Kasumi-1 (cell line): ENCODE measurements at places on chromosomes 5 and 9.

DNA sequence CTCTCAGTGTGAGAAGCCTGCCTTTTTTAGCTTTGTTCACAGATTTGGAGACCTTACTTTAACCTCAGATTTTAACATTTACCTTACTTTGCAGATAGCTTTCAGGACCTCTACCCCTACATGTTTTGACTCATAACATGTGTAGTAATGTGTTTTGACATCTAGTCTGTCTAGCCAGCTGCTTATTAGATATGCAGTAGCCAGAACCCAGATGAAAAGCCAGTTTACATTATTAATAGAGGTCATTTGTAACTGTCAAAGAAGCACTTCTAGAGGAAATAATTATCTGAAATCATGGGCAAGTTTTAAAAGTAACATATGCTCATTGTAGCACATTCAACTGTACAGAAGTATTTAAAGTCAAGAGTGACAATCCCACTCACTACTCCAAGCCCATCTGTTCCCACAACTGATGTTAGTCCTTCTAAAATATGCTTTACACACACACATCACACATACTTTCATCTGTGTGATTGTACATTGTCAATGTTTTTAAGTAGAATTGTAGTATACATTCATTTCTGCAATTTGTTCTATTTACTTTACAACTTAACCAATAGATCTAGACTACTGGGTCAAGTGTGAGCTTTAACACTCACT, 71.8 kb upstream of the NIPAL4 start:
- no peak for DNase-seq

GRCh38 chr9:6229619-6230018, 14.0 kb downstream of the IL33 start:
- DNase-seq = no peak

GRCh38 chr5:59506285-59506877, 387.1 kb downstream of the PDE4D start:
- peak; percentile 71 for DNase-seq

DNA sequence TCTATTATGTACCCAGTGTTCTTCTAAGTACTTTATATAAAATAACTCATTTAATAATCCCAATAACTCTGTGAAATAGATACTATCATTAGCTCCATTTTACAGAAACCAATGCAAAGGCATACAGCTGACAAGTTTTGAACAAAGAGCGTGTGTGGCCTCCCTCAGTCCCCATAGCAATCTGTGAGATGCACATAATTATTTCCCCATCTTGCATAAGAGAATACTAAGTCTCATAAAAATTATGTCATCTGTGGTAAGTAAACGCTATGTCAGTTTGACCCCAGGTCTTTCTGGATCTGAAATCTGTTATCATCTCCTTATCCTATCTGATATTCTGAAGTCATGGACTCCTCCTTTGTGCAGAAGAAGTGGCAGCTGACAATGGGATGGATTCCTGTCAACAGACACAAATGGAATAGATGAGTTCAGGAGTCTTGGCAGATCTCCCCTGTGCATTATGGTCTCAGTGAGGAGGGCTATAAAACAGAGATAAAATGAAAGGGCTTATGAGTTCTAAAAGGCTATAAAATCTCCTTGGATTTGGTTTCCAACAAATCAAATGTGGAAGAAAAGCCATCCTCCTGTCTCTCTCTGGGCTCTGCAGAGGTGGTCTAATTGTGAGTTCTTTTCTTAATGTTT, 162.5 kb upstream of the TLE4 start:
- no peak for DNase-seq

- DNase-seq = no peak
Measured at GRCh38 chr9:109775516-109775915, 4.5 kb upstream of the PALM2AKAP2 start.

DNA sequence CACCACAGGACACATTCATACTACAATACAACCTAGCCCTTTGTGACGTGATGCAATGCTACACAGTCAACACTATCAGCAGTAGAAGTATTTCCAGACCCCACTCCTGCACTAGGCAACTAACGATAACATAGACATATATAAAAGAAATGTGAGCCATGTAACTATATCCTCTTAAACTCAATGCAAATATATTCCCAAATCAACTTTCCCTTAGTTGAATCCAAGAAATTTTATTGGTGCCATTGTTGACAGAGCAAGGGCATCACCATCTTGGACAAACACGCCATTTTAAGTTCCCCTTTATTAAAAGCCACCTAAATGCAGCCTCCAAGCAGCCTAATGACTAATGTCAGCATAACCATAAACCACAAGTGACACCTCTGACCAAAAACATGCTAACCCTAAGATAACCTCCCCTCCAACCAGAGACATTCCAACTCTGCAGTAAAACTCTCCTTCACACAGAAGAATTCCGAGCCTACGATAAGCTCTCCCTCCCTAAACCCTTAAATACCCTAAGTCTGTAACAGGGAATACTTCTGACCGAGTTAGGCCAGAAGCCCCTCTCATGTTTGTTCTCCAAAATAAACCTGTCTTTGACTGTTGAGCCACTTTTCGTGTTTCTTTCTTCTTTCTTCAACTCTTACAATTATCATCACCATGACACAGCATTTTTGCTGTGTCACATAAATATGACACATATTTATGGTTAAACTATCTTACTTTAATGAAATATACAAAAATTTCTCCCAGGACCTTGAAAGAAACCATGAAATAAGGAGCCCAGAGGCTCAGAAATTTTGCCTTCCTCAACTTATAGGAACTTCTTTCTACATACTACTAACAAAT, 1497.8 kb downstream of the EFNA5 start:
- DNase-seq = no peak

DNA sequence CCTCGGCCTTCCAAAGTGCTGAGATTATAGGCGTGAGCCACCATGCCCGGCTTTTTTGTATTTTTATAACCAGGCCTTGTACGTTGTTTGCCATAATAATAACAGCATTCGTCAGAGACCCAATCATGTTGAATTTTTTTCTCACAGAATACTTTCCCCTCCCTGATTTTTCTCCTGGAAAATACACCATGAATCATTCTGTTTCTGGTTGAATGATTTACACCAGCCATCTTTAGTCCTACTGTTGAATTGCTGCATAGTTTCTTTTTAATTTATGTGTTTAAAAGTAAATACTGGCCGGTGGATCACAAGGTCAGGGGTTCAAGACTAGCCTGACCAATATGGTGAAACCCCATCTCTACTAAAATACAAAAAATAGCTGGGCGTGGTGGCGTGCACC, 3.5 kb downstream of the CNOT8 start:
- DNase-seq = no peak

DNA sequence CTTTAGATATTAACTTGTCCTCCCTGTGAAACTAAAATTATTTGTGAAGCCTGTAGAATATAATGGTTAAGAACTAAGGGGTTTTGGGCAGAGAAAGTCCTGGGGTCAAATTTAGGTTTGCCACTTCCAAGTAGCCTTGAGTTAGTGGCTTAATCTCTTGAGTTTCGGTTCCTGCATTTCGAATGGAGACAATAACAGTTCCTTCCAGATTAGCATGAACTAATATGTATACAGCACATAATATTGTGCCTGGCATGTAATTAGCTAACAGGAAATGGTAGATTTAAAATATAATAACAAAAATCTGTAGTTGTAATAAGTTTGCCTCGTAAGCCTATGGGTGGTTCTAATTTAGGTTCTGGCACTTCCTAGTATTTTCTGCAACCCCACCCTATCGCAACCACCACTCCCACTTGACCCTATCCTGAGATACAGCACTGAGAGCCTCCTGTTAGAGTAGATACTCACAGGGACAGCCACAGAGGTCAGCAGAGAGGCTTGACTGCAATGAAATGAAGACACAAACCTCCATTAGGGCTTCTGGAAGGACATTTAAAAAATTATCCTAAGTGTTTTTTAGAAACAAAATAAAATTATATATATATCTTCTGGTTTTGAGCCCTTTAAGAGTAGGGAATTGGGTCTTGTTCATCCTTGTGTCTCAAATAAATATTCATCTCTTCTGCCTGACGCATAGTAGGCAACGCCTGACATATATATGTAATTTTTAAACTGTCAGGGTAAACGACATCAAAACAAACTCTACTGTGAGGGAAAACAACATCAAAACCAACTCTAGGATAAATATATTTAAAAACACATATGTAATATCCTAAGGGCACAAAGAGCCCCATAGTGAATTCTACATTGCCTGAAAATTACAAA, 8.5 kb downstream of the SPINK9 start:
- DNase-seq = no peak

- no peak for DNase-seq
Measured at GRCh38 chr5:73030995-73031394, 75.2 kb downstream of the FCHO2 start.
